ENCODE measurements at places on chromosomes 13 and 19. TPM values are rescaled to one million over a fixed set of nuclear protein-coding genes. Genes with fewer than 3 reads are reported as not detected.

Gene SIGLEC9
- 1.7 TPM for total RNA-seq

Gene NFKBIB
- 47.2 TPM for total RNA-seq

Gene STK11
- total RNA-seq: 66.1 TPM

Gene MYH14
- not detected for total RNA-seq

Gene ETHE1
- 62.1 TPM for total RNA-seq

Gene CEACAM4
- total RNA-seq: not detected

Gene C19orf81
- 1.5 TPM for total RNA-seq
